ENCODE measurements at places on chromosomes 13 and 19.

DNA sequence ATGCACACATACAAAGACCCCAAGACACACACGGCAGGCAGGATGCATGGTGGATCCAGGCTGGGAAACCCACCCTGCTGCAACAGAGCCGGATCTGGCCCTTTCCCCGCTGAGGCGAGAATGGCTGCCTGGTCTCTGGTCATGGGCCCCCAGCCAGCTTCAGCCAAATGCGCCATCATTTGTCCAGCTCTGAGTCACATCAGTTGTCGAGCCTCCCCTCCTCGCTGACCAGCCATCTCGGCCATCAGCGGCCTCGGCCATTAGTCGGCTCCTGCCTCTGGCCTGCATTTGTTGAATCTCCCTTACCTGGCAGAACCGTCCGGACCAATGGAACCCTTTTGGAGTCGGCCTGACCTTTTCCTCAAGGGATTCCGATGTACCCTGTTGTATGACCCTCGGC is 38.5 kb upstream of the POU2F2 start:
- H3K27ac ChIP-seq = no peak overlapping the region
- DNase-seq = no peak
- H3K36me3 ChIP-seq = no peaks in the 10 kb centered on the region
- H3K4me3 ChIP-seq = no peak overlapping the region
- peaks cover 26% of the 10 kb centered on the region for H3K27me3 ChIP-seq
- H3K4me1 ChIP-seq = peaks cover 19% of the 10 kb centered on the region

DNA sequence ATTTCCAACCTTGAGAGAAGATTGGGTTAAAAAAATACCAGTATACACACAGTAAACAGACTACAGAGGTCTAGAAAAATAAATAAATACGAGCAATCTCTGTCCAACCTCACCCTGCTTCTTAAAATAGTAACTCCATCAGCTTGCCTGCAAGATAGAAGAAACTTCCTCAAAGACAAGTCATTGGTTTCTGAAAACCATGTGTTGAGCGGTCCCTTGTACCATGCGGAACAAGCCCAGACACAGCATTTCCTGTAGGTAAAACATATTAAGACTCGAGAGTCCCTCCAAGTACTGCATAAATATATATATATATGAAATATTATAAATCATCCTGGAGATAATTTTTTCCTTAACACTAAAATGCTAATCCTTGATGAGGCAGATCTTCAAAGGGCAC is 157.4 kb downstream of the MZT1 start:
- DNase-seq = peak; percentile 3
- no peaks in the 10 kb centered on the region for H3K36me3 ChIP-seq

- peaks cover 10% of the 10 kb centered on the region for H3K27me3 ChIP-seq
- no peak overlapping the region for H3K4me3 ChIP-seq
- H3K4me1 ChIP-seq = peaks cover 31% of the 10 kb centered on the region
- DNase-seq = no peak
- peak overlapping the region; percentile 57 for H3K27ac ChIP-seq
Measured at GRCh38 chr19:13104848-13105711, 2.4 kb upstream of the LYL1 start.

- no peaks in the 10 kb centered on the region for H3K36me3 ChIP-seq
- H3K27ac ChIP-seq = no peak overlapping the region
- no peak overlapping the region for H3K4me3 ChIP-seq
- peaks cover 10% of the 10 kb centered on the region for H3K4me1 ChIP-seq
- H3K27me3 ChIP-seq = peaks cover 49% of the 10 kb centered on the region
Measured at GRCh38 chr19:14061081-14061749, 661 bp downstream of the PALM3 start.

DNA sequence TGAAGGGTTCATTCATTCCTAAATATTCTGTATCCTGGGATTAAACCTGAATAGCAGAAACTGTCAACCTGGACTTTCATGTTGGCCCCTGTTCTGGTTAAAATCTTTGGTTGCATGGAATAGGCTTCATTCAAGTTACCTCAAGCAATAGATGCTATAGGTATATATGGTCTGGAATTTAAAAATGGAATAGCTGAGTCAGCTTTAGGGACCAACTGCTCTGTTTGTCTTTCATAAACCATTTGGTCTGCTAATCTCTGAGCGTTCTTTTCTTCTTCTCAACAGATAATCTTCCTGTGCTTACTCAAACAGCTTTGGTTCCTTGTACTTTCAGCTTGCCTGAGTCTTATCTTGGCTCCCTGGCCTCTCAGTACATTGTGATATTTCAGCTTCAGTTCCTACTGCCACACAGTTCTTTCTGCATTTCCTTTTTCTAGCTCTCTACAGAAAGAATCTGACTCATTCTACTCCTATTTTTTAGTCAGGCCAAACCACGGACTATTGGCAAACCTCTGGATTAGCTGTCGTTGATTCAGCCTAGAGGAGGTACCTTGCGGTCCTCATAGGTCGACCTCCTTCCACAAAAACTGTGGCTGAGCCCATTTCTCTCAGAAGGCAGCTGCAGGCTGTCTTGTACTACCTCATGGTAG is 35.9 kb upstream of the MAB21L1 start:
- H3K27ac ChIP-seq = peak overlapping the region; percentile 45
- DNase-seq = peak; percentile 67
- H3K27me3 ChIP-seq = no peaks in the 10 kb centered on the region
- no peak overlapping the region for H3K4me3 ChIP-seq

GRCh38 chr19:6588508-6589345 is 2.2 kb downstream of the CD70 start:
- no peak overlapping the region for H3K4me3 ChIP-seq
- peaks cover 8% of the 10 kb centered on the region for H3K4me1 ChIP-seq
- no peaks in the 10 kb centered on the region for H3K36me3 ChIP-seq
- DNase-seq = peak; percentile 42
- no peak overlapping the region for H3K27ac ChIP-seq

DNA sequence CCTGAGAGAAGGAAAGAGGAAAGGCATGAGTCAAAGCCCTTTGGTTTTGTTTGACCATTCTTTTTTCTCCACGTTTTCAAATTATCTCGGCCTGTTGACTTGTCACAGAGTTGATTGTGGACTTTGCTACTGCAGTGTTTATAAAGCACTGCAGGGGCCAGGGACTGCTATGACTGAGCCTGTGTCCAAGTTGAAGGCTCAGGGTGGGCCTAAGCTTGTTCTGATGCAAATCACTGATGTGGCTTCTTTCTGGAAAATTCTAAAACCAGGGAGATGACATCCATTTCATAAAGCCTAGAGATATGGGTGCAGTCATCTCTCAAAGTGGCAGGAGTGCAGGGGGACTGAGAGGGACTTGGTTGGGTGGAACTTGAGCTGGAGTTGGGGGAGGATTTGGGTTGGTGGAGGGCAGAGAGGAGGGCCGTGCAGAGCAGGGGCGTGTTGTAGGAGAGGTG is 1.2 kb upstream of the CXCL17 start:
- H3K27me3 ChIP-seq = peaks cover 5% of the 10 kb centered on the region
- H3K27ac ChIP-seq = no peak overlapping the region
- no peak for DNase-seq
- H3K4me3 ChIP-seq = no peak overlapping the region
- peaks cover 2% of the 10 kb centered on the region for H3K4me1 ChIP-seq

DNA sequence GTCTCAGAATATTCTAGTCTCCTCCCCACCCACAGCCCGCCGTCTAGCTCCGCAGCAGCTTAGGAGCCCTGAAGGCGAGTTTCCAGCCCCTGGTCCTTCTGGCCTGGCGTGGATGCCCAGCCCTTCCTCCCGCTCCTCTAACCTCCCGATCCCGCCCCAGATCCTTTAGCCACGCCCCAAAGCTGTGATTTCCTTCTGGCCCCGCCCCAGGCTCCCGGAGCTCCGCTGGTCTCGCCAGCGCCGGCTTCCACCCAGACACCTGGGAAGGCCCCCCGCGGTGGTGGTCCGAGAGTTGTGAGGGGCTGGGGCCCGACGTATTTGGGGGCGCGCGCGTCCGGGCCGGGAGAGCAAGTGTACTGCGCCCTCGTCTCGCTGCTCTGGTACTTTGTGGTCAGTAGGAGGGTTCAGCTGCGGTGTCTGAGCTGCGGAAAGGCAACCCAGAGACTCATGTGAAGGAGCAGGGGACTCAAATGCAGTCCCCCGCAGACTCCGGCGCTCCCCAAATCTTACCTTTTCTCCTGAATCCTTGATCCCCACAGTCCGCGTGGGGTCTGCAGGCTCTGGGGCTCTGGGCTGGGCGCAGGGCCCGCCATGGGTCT is at the start of gene CGB7:
CGB7 (minus strand) TSS at position 114 of the 599 bp plus-strand sequence. CDS start 2,374 bp downstream, outside the sequence.
- peak; percentile 47 for DNase-seq
- H3K4me1 ChIP-seq = peaks cover 22% of the 10 kb centered on the region
- H3K4me3 ChIP-seq = peak within 1 kb of the TSS; percentile 51

GRCh38 chr19:12757544-12758274 is 6.1 kb downstream of the BEST2 start:
- H3K36me3 ChIP-seq = no peaks in the 10 kb centered on the region
- peak; percentile 85 for DNase-seq
- peak overlapping the region; percentile 42 for H3K4me3 ChIP-seq
- peaks cover 5% of the 10 kb centered on the region for H3K27me3 ChIP-seq
- H3K27ac ChIP-seq = peak overlapping the region; percentile 69

DNA sequence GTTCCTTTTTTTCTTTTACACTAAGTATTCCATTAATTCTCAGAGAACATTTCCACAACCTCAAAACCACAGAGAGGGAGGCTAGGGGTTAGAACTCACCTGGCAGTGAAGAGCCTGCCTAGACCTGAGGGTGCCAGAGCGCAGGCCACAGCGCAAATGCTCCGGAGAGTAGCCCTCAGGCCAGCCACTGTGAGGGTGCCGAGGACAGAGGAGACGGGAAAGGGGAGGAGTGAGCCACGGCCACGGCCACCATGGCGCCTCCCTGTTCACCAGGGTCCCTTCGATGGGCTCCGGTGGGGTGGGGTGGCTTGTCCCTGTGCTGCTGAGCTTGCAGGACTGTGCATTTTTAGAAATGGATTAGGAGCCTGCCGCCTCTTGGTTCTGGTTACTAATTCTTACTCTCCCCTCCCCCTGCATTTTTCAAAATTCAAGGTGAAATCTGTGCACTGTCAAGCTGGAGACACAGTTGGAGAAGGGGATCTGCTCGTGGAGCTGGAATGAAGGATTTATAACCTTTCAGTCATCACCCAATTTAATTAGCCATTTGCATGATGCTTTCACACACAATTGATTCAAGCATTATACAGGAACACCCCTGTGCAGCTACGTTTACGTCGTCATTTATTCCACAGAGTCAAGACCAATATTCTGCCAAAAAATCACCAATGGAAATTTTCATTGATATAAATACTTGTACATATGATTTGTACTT is 58.8 kb downstream of the GGACT start:
- no peak overlapping the region for H3K4me3 ChIP-seq
- H3K36me3 ChIP-seq = peaks cover 34% of the 10 kb centered on the region
- no peak for DNase-seq
- no peaks in the 10 kb centered on the region for H3K4me1 ChIP-seq

DNA sequence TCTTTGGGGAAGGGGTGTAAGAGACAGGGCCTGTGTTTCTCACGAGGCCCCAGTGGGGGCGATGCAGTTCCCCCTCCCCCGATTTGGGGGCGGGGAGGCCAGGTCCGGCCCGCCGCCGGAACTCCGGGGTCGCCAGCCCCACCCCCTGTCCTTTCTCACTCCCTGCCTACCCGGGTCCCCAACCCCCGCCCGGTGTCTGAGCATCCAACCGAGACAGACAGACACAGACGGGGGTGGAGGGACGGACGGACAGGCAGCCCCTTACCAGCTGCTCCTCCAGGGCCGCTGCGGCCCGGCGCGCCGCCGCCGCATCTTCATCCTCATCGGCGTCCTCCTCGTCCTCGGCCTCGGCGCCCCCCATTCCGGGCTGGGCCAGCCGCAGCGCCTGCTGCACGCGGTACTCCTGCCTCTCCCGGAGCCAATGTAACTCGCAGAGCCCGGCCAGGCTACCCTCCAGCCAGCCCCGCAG is 397 bp downstream of the DACT3 start:
- peak overlapping the region; percentile 75 for H3K4me3 ChIP-seq
- peaks cover 25% of the 10 kb centered on the region for H3K4me1 ChIP-seq
- H3K36me3 ChIP-seq = no peaks in the 10 kb centered on the region
- peak overlapping the region; percentile 85 for H3K27ac ChIP-seq
- DNase-seq = peak; percentile 65

DNA sequence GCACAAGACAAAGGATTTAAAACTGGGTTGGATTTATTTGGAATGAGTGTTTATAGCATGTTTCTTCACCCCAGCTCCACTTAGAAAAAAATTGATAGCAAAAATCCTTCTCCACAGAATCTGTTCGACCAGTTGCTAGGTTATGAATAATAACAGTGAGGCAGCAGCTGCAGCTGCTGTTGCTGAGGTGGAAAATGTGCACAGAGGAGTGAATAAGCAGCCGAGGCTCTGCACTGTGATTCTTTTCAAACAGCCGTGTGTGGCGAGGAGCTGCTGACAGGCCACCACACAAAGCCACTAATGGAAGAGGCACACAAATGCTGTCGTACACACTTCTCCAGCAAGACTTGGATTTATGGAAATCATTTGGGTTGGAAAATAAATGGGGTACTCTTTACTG is 6.4 kb upstream of the RASL11A start:
- H3K36me3 ChIP-seq = peaks cover 3% of the 10 kb centered on the region
- peaks cover 5% of the 10 kb centered on the region for H3K4me1 ChIP-seq
- H3K27ac ChIP-seq = peak overlapping the region; percentile 83
